ENCODE measurements at places on chromosomes 4 and X.
A peak's percentile ranks its signal among the peaks of the same experiment; 100 is the strongest.

- DNase-seq, result no peak
These were observed 47.5 kb upstream of the STS start for GRCh38 chrX:7100022-7100421.

DNA sequence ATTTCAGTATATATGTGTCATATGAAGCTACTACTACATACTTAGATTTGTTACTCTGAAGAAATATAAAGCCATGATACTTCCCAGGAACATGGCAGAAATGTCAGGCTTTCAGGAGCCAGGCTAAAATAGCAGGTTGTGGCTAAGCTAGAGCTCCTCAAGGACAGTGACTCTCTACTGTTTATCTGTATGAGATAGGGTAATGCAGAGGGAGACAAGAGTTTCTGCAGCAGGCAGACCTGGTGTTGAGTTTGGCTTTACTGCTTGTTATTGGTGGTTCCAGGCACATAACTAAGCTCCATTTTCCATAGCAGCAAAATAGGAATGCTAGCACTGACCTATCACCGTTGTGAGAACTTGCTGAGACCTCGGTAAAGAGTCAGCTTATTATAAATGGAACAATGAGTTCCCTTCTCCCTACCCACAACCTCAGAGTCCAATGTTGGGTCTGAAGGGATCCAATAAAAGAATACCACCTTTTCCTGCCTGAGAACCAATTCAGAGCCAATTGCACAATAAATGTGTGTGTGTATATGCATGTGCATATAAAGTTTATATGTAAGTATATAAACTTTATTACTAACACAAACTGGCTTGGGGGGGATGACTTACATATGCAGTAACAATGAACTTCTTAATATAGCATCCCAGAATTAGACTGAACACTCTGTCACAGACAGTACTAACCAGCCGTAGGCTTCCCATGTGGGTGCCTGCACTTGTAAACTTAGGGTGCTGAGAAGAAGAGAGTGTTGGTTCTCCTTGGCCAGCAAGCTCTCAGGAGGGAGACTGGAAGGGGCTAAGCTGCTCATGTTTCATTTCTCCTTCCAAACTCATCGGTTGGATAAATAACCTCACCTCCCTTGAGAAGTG, 51.9 kb upstream of the PAQR3 start:
- DNase-seq, result no peak

DNA sequence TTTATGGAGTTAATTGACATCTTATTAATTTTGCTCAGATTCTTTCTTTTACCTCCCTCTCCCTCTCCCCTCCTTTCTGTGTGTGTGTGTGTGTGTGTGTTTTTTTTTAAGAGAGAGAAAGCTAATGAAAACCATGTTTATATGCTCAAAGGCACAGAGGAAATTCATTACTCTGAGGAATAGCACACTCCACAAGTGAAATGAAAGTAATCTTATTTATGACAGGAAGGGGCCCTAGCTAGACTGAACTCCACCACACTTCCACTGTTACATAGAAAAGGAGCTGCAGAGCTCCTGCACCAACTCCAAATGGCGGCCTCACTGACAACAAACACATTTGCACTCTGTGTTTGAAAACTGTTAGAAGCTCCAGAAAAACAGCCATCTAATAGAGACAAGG, 150.6 kb downstream of the RASL11B start:
- no peak for DNase-seq

- no peak for DNase-seq
These were observed 62.8 kb downstream of the BEX3 start for GRCh38 chrX:103439161-103439560.

DNA sequence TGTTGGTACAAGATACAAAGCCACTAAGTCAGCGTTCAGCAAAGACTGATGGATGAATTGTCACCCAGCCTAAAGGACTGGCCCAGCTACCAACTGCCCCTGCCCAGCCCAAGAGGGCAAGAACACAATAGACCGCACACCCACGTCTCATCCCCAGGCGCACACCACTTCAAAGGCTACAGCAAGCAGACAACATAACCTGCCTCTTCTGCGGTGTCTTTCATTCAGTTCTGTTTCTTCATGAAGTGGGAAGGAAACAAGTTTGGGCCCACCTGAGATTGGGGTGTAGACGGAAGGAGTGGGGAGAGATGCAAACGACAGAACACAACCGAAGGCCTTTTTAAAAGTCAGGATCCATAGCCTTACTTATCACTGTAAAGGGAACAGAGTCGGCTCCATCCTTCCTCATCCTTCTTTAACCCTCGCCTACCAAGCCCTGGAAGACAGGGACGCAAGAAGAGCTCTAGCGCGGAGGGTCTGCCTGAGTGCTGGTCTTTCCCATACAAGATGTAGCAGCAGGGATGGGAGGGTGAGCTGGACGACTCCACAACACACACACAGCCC, 691 bp downstream of the SCARB2 start:
- peak; percentile 53 for DNase-seq

GRCh38 chr4:128769011-128769410, 40.5 kb upstream of the JADE1 start:
- no peak for DNase-seq

DNA sequence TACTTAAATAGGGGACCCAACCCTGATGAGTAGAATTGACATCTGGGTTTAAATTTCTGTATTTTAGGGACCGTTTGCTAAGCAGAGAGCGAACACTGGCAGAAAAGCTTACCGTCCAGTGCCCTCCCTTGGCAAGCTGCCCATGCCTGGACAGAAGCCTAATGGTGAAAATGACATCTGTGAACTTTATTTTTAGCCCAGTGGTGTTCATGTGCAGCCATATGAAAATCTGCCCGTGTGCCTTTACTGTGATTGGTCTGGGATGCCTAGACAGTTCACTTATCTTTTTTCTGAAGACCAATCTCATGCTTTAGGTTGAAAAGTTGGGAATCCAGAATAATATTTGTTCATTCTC, 1.1 kb downstream of the STBD1 start:
- no peak for DNase-seq

DNA sequence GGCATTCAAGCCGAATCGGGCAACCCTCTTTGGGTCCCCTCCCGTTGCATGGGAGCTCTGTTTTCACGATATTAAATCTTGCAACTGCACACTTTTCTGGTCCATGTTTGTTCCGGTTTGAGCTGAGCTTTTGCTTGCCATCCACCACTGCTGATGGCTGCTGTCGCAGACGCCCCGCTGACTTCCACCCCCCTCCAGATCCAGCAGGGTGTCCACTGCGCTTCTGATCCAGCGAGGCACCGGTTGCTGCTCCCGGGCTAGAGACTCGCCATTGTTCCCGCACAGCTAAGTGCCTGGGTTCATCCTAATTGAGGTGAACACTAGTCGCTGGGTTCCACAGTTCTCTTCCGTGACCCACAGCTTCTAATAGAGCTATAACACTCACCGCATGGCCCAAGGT, 13.3 kb downstream of the ACOX3 start:
- DNase-seq, result no peak

GRCh38 chrX:24934279-24934678, 81.5 kb downstream of the ARX start:
- DNase-seq, result no peak

DNA sequence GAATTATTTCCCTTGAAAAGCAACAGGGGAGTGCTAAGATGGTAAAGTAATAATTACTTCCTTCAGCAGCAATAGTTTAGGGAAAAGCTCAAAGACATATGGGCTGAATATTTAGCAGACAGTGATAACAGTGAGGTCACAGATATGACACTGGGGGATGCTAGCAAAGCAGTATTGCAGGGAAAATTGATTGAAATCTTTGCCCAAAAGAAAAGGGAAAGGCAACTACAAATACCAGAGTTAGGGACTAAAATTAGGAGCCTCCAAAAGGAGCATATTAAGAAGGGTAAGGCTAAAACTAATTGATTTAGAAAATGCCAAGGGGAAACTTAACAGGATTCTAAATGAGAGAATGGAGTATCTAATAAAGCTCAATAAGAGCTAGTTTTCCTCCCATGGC, 1191.3 kb upstream of the TENM3 start:
- DNase-seq, result no peak

DNA sequence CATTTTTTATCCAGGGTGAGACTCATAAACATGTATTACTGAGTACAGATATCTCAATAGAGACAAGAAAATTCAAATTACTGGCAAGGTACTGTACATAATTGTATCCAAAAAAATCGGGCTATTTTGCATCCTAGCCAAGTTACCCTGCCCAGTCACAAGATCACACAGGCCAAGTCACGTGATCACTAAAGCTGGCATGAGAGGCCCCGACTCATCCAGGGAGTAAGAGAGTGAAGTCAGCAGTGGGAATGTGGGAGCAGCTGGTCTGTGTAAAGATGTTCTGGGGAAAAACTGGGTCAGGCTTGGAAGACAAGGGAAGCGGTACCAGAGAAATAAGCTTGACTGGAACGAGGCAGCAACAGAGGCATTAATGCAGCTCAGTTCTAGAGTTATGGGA, 119.3 kb upstream of the STS start:
- no peak for DNase-seq

DNA sequence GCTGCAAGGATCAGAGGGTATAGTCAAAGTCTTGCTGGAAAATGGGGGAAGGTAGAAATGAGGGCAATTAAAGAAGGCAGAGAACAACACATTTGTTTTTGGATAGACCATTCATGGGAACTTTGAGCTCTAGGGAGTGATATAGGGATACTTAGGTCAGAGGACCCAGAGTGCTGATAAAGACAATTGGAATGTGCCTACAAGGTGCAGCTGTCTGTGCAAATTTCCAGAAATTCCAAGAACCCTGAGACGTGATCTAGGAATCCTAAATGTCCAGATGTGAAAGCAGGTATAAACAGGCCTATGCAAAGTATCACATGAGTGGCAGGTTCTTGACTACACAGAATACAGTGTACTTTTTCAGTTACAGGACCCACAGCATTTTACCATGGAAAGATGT, 24.2 kb downstream of the FNIP2 start:
- DNase-seq, result no peak

DNA sequence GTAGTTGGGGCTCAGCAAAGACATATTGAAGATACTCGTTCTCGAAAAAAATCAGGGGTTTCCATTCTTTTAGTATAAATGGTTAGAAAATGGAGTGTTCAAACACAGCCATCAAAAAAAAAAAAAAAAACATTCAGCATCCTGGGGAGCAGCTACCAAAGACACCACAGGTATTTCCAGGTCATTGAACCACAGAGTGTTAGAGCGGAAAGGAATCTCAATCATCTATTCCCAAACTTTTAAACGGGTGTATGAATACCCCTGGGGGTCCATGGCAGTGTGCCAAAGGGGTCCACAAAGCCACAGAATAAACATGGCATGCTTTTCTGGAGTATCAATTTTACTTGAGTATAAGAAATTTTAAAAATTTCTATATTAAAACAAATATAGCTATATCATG, 6.9 kb upstream of the FGF16 start:
- DNase-seq, result no peak

GRCh38 chrX:3037218-3037617, 4.1 kb upstream of the ARSF start:
- DNase-seq, result no peak

- DNase-seq, result no peak
These were observed 256.8 kb upstream of the HS3ST1 start for GRCh38 chr4:11685481-11685880.

- DNase-seq, result no peak
These were observed 211.5 kb downstream of the PDGFRA start for GRCh38 chr4:54440394-54441136.

- no peak for DNase-seq
These were observed 83.6 kb downstream of the NBDY start for GRCh38 chrX:56812515-56813105.

GRCh38 chrX:39839371-39839770, 258.4 kb downstream of the BCOR start:
- no peak for DNase-seq

GRCh38 chr4:172390331-172390730, 577.1 kb downstream of the GALNTL6 start:
- DNase-seq, result no peak

- DNase-seq, result no peak
These were observed 14.0 kb upstream of the FGF5 start for GRCh38 chr4:80252427-80252826.

DNA sequence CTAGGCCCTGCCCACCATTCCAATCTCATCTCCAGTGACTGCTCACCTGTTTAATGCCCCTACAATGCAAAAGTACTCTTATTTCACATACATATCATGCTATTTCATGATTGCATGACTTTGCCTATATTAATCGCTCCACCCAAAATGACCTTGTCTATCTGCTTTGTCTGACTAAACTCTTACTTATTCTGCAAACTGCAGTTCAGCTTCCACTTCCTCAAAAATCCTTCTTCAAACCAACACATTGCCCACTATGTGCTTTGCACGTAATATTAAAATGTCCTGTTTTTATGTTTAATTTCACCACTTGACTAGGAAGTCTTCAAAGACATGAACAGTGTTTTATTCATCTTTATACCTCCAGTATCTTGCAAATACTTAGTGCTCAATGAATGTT, 229.6 kb downstream of the OPHN1 start:
- no peak for DNase-seq

DNA sequence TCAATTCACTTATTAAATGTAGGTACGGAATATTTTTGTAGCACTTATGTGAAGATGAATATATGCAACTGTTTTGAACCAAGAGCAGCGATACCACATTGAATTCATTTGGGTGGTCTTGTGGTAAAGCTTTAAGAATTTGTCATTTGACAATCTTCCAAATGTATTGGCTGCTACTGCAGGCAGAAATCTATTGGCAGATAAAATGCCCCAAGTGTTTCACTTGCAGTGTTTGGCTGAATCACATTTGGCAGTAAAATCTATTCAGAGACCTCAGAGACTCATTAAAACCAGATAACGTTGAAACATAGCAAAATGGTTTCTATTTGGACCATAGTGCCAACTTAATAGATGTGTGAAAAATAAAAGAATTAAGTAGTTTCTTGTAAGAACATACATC, 303.4 kb downstream of the FGF13 start:
- no peak for DNase-seq
